ENCODE measurements at places on chromosomes 1 and 21. TPM values are rescaled to one million over a fixed set of nuclear protein-coding genes. Genes with fewer than 3 reads are reported as not detected.

BOLA1 gene
- total RNA-seq = 28.8 TPM

DNA sequence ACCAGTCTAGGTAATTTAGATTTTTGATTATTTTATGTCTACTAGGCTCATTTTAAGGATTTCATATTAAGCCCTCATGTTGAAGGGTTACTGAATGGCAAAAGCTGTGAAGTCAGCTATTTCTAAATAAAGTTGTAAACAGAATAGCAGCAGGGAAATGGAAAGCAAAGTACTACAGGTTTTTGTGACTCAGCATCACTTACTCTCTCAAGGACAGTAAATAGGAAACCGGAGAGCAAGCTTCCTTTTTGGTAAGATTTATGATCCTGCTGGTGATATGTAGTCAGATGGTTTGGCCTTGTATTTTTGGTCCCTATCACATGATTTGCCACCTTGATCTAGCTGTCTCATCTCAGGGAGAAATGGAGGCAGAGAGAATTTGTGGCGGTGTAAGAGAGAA, 226.0 kb downstream of the RPS6KC1 start:
- no peak for DNase-seq

GRCh38 chr1:36212782-36213181, 11.5 kb upstream of the THRAP3 start:
- DNase-seq = no peak

DNA sequence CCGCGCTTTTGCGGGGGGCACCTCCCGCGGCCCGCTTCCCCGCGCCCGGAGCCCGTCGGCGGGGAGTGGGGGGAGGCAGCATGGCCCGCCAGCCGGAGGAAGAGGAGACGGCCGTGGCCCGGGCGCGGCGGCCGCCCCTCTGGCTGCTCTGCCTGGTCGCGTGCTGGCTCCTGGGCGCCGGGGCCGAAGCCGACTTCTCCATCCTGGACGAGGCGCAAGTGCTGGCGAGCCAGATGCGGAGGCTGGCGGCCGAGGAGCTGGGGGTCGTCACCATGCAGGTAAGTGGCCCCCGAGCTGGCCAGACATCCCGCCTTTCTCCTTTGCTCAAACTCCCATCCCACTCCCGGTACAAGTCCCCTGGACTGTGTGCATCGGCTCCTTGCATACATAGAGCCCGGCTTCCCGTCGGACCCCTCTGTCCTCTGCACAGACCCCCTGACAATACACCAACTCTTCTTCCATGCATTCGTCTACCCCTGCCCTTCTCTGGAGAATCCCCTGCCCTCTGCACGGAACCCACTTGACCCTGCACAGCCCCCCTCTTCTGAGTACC, 812 bp downstream of the CACHD1 start:
- no peak for DNase-seq

F5 gene
- 5.0 TPM for total RNA-seq

DNA sequence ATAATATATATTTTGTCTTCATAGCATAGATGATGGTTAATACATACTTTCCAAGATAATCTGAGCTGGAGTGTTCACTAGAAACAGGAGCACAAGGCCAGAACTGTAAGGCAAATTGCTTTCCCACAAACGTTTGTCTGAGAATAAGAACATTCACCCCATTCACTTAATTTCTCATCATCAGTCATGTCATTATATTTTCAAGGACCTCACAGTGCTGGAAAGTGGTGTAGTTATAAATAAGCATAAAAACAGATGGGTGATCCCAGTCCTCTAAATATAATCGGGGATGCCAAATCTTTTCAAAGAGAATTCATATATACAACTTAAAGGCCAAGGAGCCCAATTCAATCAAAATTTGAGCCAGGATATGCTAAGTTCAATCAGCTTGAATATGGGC, 8.4 kb downstream of the PRRX1 start:
- DNase-seq = no peak

DNA sequence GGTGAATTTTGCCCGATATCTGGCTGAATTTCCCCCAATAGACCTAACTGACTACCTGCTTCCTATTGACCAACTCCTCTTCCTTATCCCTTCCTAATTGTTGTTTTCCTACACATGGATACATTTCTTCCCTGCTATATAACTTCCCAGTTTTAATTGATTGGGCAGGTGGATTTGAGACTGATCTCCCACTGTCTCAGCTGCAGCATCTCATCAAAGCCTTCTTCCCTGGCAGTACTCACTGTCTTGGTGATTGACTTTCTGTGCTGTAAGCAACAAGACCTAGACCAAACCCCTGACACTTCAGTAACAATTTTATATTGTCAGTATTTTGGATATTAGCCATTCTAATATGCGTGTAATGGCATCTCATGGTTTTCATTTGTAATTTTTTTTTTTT, 11.3 kb upstream of the PLA2G2A start:
- DNase-seq = no peak

DNA sequence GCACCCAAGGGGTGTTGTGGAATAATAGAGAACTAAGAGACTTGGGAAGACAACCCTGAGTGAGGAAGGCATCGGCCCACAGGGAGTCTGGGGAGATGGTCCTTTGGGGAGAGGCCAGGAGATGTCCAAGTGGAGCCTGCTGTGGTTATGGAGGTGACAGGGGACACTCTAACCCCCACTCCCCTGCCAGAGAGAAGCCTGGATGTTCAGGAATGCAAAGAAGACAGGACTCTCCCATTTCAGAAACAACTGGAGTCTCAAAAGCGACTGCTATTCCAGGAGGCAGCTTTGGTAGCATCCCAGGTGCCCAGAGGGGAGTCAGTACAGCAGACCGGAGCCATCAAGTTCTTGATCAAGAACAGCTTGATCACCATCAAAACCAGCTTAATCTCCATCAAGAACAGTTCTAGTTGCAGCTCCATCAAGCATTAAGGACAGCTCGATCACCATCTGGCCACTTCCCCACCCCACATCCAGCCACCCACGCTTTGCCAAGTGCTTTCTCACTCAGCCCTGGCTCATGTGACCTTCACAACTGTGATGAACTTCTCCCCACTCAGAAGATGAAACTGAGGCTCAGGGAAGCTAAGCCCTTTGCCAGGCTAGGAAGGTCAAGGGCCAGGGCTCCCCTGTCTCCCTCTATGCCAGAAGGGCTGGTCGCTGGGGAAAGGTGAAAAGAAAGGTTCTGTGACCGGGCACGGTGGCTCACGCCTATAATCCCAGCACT, 743 bp downstream of the CD52 start:
- DNase-seq = no peak

DNA sequence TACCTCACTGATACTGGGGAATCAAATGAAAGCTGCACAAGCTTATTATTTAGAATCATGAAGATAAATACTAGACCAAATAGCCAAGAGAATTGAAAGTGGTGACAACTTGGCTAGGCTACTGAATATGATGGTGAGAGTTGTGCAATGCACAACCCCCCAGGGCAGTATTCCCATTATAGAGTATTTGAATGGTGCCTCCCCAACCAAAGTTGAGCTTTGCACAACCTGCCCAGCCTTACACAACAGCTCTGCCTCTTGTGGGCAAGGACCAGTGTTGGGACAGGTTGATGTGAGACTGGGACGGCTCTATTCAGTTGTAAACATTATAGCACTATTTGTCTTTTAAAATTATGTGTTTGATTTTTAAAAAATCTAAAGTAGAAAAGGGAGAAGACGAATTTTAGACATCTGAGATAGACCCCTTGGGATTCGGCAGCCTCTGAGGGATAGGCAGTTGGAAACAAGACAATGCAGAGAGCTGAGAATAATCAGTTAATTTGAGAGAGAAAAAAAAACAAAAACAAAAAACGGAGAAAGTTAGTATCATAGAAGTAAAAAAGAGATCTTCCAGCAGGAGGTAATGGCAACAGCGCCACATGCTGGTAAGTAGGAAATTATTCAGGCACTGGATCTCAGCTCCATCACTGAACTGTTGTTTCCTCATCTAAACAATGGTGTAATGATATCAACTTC, 91.0 kb upstream of the KCNA3 start:
- DNase-seq = no peak

Measured in omental fat pad (tissue), 4 donors.